Neural progenitor cell (in vitro differentiated cells): ENCODE measurements at places on chromosomes 13 and 19.

DNA sequence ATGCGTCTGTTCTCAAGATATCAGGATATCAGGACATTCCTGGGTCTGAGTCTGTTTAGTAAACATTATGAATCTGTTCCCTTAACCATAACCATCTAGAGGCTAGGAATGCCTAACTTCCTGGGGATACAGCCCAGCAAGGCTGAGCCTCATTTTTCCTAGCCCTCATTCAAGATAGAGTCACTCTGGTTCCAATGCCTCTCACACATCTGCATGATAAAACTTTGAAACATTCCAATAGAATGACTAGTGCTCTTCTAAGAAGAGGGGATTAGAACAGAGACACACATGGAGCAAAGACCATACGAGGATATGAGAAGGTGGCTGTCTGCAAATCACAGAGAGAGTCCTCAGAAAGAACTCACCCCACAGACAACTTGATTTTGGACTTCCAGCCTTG, 20.6 kb upstream of the CABP5 start:
- no peak for DNase-seq

- DNase-seq, result no peak
Measured at GRCh38 chr13:75652726-75653125, 16.6 kb downstream of the LMO7 start.

GRCh38 chr13:110162053-110162452, 144.9 kb downstream of the COL4A1 start:
- DNase-seq, result no peak

DNA sequence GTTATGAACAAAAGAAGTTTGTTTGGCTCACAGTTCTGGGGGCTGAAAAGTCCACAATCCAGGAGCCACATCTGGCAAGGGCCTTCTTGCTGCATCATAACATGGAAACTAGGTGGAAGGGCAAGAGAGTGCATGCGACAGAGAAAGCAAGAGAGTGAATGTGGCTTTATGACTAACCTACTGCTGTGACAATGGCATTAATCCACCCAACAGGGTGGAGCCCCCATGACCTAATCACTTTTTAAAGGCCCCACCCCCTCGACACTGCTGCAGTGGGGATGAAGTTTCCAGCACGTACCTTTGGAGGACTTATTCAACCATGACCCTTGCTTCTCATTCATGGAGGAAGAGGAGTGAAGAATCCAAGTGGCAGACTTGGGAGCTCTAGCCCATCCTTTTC, 30.0 kb upstream of the RFXAP start:
- DNase-seq, result no peak

DNA sequence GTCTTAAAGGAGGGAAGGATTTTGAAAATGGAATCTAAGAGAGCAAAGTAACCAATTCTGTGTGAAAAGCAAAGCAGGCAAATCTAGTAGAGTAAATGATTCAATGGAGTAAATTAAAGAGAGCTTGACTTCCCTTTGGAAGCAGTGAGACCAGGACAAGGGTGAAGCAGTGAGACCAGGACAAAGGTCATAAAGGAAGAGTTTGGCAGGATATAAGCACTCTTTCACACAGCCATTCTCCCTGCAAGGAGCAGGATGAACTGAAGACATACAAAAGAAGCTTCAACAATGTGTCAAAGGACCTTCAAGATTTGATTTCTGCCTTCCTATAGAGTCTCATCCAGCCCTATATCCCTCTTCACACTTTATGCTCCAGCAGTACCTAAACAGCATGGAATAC, 123.8 kb downstream of the ENOX1 start:
- peak; percentile 4 for DNase-seq

DNA sequence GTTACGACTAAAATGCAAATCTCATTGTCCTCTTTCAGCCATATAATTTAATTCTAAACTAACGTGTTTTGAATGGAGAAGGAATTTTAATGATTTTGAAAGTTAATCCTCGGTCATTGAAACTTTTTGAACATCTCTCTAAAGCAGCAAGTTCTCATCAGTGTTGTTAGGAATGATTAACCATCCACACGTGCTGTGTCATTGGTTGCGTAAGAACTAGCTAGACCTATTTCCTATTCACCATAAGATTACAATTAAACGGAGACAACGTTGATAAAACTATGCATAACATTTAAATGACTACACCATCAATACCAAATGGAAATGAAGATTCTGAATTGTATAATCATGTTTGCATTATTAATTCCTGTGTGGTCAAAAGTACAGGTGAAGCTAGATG, 155.6 kb upstream of the IRS2 start:
- no peak for DNase-seq
